ENCODE measurements at places on chromosomes 1 and 21.

DNA sequence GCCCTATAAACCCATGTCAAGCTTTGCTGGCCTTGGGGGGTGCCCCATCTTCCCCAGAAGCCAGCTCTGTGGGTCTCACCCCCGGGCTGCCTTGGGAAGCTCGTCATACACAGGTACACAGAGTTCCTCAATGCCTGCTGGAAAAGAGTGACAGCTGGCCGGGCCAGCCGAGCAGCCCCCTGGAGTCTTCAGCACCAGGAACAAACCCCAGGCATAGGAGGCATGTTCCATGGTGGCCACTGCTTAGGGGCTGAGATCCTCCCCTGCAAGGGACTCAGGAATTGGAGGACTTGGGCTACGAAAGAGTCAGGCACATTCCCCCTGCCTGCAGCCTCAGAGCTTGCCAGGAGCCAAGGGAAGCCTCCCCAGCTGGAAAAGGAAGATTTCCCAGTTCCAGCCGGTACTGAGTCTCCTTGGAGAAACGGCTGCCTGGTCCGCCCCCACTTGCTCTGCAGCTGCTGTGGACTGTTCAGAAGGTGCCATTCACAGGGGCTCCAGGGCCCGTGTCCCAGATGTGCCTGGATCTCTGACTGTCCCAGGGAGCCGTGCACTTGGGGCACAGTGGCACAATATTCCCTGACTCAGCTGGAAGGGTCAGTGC, 89.5 kb downstream of the STUM start:
- no peak for DNase-seq

DNA sequence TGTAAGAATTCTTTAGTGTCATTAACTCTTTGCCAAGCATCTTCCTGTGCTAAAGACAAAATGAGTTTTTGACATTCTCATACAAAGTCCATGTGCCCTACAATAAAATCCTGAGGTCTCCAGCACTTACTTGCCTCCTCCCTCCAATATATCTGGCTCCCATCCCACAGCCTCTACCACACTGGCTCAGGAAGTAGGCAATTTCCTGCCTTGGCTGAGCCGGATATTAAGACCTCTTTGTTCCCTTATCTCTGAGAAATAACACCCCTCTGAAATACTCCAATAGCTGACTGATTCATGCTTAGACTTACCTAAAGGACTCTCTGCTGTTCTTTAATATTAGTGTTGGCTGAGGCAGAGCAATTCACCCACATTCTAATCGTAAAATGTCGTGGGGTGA, 37.6 kb upstream of the GORAB start:
- no peak for DNase-seq

DNA sequence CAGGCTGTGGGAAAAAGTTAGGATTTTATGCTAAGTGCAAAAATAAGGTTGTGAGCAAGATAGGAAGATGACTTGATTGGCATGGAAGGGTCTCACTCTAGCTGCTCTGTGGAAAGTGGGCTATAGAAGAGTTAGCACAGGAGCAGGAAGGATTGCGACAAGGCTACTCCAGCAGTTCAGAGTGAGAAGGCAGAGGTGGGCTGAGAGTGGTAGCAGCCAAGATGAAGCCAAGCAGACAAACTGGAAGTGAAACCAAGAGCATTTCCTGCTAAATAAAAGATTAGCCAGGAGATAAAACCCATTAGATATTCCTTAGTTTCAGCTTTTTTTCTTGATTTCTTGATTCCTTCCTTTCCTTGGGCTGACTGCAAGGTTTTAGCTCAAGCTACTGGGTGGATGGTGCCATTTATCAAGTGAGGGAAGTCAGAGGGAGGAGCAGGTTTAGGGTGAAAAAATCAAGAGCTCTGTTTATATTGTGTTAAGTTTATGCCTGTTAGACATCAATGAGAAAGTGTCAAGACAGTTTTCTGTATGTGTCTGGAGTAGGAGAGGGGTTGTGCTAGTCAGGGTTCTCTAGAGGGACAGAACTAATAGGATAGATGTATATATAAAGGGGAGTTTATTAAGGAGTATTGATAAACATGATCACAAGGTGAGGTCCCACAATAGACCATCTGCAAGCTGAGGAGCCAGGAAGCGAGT, 33.1 kb upstream of the ZNF644 start:
- DNase-seq = no peak

GRCh38 chr1:228555074-228555994, 68.2 kb downstream of the RNF187 start:
- DNase-seq = no peak

GRCh38 chr1:109350655-109351054, 43.8 kb upstream of the MYBPHL start:
- no peak for DNase-seq

DNA sequence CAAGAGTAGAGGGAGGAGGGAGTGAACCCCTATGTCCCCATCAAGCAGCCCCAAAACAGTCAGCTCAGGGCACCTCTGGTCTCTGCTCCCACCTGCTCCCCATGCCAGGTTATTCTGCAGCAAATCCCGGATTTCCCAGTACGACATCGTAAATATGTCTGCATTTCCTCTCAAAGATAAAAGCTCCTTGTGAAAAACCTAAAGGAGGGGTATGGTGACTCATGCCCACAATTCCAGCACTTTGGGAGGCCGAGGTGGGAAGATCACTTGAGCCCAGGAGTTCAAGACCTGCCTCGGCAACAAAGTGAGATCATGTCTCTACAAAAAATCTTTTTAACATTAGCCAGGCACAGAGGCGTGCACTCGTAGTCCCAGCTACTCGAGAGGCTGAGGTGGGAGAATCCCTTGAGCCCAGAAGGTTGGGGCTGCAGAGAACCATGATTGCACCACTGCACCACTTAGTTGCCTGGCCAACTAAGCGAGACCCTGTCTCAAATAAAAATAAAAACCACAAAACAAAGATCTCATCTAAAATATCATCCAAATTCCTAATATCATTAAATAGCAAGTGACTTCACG, 7.1 kb downstream of the ACOT7 start:
- DNase-seq = no peak

Data from stimulated activated CD4-positive, alpha-beta T cell treated with anti-CD3 and anti-CD28 coated beads, Interleukin-12 subunit alpha, Interleukin-12 subunit beta, amount 100 ng/mL, for 24 hours (primary cell).